ENCODE measurements at places on chromosomes 6 and 20.

- peak; percentile 59 for DNase-seq
These were observed 533 bp downstream of the ZFAND3 start for GRCh38 chr6:37819802-37820717.

- DNase-seq: peak; percentile 54
These were observed 15.0 kb upstream of the IFNGR1 start for GRCh38 chr6:137233911-137234863.

DNA sequence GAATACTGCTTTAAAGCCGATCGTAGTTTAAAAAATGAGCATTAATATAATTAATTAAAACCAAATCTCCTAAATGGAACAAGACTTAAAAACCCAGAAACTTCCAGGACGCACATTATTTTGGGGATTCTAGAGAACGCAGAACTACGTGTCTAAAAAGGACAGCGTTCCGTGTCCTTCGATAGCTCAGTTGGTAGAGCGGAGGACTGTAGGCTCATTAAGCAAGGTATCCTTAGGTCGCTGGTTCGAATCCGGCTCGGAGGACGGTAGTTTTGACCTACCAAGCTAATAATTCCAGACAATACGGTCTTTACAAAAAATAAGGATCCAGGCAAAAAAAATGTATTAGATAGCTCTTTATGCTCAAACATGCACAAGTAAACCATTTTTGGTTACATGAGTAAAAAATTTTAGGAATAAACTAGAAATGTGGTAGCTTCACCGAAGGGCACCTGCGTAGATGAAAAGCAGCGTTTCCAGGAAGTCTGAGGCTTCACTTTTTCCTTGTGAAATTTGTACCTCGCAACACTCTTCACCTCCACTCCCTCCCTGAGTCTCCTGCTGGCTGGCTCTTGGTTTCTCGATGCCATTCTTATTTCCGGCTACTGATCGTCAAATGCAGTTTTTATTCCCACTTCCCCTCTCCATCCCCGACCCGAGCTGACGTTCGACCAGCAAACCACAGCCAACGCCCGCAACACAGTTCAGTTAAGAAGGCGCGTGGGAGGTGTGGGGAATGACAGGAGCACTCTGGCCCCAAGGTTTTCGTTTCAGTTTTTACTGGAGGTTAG lies 19.6 kb upstream of the ABT1 start:
- DNase-seq: peak; percentile 49

DNA sequence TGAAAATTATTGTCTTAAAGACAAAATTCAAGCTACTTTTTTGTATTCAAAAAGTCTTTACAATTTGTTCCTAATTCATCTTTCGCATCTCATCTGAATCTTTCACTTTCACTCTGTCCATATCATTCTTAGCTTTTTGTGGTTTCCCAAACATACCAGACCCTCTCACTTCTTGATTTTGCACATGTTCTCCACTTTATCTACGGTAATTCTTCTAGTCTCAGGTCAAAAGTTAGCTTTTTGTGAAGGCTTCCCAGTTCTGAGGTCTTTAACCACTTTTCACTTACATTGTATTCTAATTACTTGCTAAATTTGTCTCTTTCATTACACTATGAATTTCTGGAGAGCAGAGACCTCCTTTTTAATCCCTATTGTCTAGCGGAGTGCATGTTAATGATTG lies 34.6 kb upstream of the EPHA7 start:
- no peak for DNase-seq

Data from Ammon's horn (tissue), 1 donor.